ENCODE measurements at places on chromosomes 1 and 21.

- DNase-seq, result peak; percentile 79
Measured at GRCh38 chr1:41892301-41892781, 26.4 kb downstream of the HIVEP3 start.

GRCh38 chr1:12773438-12773837 is at the start of gene PRAMEF12:
PRAMEF12 (plus strand) TSS chr1:12773738; CDS start chr1:12774868, 1,130 bp downstream.
- no peak for DNase-seq

- DNase-seq, result no peak
Measured at GRCh38 chr1:240732390-240732789, 120.4 kb upstream of the GREM2 start.

DNA sequence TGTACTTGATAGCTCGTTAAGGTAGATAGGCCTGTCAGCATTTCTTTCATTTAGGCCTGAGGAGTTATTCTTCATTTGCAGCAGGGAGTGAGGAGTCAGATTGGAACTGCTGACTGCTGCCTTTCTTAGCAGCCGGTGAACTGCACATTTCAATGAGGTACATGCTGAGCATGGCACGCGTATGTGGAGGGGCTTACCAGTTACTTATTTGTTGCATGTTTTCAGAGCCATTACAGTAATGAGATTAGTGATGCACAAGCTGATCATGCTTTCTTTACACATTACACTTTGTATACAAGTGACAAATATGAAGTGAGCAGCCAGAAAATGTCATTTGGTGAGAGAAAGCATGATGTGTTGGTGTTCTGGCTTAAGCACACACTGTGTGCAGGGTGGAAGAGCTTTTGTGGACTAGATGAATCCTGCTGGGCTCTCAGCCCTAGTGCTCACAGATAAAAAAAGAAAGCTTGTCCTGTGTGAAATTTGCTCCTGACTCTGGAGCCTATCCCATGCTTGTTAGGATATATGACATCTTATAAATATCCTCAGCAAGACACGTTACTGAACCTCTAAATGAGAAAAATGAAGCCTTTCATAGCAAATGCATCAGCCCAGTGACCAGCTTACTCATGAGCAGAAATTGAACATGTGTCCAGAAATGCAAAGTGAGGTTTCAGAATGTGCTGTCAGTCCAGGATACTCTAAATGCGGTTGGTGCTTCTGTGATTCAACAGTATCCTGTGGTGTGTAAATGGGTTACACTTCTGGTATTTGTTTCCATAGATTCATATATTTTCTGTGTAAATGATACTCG is 574.7 kb upstream of the ADGRL2 start:
- DNase-seq, result no peak

DNA sequence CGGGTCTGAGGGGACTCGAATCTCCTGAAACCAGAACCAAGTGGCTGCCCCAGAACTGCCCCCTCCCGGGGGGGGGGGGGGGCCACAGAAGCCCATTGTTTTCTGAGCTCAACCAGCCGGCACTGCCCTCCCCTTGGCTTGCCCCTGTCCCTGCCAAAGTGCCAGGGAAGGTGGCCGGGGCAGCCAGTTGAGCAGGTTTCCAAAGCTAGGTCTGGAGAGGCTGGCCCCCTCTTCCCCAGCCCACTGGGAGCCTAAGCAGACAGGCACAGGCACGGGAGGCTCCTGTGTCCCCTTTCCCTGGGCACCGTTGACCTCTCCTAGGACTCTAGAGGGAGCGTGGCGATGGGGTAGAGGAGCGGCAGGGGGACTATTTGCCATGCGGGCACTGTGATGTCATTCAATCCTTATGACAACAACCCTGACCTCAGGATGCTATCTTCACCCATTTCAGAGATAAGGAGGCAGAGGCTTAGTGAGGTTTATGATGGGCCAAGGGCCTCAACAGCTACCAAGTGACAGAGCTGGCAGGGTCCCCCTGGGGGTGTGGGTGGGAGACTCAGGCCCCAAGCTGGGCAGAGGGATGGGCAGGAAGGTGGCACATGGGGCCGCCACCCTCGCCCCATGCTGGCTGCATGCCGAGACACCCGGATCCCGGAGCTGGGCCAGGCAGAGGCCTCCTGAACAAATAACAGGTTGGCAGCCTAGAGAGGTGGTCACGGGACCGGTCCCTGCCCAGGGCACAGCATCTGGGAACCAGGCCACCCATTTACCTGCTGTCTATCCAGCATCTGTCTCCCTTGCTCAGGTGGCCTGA is 35.0 kb downstream of the RAP1GAP start:
- no peak for DNase-seq

- DNase-seq, result no peak
Measured at GRCh38 chr1:74470251-74470650, 42.2 kb downstream of the LRRC53 start.

GRCh38 chr1:225859151-225859550 is 23.0 kb downstream of the TMEM63A start:
- no peak for DNase-seq

DNA sequence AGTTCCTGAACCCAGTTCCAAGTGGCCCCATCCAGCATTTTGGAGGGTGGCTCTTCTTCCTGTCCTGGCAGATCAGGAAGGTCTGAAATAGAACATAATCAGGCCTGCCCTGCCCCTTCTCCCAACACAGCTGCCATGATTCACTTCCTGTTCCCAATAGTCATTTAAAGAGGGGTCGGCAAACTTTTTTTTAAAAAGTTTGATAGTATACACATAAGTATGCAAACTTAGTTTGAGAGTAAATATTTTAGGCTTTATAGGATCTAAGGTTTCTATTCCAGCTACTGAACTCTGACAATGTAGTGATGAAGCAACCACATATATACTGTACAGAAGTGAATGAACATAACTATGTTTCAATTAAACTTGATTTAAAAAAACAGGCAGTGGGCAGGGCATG is 66.4 kb downstream of the LUZP1 start:
- DNase-seq, result no peak

GRCh38 chr1:243528459-243529121 is 272.7 kb downstream of the SDCCAG8 start:
- no peak for DNase-seq

DNA sequence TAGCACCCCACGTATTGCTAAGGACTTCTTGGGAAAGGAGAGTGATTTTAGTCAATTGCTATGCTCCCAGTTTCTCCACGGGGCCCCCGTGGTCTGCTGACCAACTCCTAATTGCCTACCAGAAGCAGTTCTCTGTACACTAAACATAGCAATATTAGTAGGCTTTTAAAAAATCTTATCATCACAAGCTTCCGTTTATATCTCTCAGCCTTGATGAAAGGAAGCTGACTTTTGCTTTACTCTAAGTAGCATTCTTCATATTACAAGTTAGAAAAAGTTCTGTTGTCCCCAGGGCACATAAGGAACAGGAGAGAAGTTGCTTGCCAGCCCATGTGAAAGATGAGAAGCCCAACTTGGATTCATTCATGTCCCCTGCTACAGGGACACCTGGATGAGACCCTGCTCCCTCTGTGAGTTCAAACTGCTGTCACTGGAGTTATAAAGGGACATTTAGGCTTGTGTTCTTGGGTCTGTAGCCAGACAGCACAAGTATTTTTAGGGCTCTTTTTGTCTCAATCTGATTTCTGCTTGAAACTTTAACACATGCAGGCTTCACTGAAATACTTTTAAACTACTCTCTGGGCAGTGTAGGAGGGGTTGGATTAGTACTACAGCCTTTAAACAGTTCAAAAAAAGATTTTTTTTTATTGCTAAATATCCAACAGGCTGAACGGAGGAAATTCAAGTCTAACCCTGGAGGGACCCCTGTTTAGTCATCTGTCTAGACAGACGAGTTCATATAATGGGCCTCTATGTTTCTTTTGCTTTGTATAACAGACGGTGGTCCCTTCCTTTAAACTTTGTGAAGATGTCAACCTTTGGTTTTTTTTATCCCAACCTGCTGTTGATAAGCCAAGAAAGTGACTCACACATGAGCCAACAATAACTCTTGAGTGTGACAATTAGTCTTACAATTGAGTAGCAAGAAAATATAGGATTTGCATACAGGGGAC is 29.5 kb downstream of the TGFB2 start:
- no peak for DNase-seq

DNA sequence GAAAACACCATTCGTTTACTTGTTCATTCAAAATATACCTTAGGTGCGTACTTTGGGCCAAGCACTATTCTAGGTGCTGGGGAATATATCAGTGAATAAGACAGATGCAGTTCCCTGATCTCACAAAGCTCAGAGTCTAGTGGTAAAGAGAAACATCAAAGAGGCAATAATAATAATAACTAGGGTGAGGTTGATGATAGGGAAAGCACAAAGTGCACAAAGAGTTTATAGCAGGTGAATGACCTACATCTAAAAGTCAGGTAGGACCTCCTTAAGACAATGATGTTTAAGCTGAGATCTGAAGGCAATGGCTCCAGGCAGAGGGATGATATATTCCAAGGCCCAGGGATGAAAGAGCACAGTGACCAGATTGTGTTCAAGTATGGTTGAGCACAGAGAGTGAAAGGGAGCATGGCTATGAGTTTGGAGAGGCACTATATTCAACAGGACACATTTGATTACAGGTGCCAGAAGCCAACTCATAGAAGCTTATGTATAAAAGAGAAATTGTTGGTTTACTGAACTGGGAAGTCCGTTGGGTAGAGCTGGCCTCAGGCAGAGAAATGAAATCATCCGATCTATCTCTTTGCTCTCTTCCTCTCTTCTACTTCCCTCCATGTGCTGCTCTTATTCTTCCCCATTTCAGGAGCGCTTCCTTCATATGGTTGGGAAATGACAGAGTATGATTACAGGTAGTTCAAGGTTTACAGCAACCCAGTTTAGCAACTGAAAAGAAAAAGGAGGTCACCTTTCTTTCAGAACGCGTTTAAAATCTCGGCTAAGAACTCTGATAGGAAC is 23.0 kb upstream of the CCT8 start:
- no peak for DNase-seq

- DNase-seq, result no peak
Measured at GRCh38 chr1:143748906-143749305, 222.9 kb downstream of the FAM72C start.

DNA sequence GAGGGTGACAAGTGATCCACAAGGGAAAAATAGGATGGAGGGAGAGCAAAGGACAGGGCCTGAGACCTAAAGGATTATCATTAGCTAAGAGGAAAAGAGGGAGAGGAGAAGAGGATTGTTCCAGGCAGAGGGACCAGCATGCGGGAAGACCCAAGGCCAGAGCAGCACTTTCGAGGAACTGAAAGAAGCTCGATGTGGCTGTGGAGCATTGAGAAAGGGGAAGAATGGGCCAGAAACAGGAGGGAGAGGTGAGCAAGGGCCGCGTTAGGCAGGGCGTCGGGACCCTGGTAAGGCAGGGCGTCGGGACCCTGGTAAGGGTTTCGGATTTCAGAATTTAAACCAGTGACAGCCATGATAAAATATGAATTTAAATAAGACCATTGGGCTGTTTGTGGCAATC is 22.8 kb upstream of the CSF1 start:
- no peak for DNase-seq

GRCh38 chr1:27418326-27419185 is 26.1 kb downstream of the GPR3 start:
- DNase-seq, result peak; percentile 87

DNA sequence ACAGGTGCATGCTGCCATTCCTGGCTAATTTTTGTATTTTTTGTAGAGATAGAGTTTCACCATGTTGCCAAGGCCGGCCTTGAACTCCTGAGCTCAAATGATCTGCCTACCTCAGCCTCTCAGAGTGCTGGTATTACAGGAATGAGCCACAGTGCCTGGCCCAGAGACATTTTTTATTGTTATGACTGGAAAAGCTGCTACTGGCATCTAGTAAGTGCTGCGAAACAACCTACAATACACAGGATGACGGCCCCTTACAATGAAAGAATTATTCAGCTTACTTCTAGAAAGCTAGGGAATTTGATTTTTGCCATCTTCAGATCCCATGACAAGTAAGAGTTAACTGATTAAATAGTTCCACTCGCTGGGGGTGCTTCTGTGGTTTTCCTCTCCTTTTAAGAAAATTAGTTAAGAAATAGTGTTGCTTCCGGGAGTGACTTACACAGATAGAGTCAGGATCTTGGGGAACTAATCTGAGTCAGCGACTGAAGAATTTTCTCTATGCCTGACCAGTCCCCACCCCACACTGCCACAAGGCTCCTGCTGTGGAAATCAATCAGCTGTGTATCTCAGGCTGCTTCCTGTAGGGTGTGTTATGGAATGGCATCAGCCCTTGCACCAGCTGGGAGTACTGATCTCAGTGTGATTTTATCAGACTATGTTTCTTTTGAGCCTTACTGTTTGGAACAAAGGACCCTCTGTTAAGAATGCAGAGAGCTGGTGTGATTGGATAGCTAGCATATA is 93.0 kb upstream of the BMP8A start:
- peak; percentile 63 for DNase-seq

GRCh38 chr1:1577367-1578011 is 2.8 kb upstream of the SSU72 start:
- DNase-seq, result no peak

DNA sequence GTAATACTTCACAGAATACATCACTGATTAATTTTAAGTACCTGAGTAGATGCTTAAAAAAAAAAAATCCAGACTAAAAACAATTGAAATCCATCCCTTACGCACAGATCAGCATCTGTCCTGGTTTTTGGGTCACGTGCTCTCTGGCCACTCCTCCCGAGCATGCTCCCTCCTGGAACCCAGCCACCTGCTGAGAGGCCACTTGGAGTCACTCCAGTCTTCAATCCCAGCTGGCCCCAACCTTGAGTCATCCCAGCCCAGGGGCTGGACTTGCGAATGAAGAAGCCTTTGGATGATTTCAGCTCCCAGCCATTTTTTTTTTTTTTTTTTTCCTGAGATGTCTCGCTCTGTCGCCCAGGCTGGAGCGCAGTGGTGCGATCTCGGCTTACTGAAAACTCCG is 8.9 kb downstream of the MAP1LC3C start:
- DNase-seq, result no peak

DNA sequence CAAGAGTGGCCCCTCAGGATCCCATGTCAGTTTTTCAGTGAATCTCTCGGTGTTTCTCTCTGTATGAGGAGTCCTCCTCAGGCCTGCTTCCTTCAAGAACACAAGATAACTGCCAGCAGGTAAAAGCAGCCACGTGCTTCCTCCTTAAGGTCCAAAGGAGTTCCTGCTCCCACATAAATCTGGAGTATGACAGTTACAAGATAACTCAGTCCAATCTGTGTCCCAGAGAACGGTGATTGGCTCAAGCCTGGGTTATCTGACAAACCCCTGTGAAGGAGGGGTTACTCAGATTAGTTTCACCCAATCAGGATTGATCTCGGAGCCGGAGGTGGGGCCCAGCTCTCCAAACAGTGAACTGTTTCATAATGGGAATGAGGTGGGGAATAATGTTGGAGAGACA is 5.8 kb upstream of the ANKRD13C start:
- no peak for DNase-seq

DNA sequence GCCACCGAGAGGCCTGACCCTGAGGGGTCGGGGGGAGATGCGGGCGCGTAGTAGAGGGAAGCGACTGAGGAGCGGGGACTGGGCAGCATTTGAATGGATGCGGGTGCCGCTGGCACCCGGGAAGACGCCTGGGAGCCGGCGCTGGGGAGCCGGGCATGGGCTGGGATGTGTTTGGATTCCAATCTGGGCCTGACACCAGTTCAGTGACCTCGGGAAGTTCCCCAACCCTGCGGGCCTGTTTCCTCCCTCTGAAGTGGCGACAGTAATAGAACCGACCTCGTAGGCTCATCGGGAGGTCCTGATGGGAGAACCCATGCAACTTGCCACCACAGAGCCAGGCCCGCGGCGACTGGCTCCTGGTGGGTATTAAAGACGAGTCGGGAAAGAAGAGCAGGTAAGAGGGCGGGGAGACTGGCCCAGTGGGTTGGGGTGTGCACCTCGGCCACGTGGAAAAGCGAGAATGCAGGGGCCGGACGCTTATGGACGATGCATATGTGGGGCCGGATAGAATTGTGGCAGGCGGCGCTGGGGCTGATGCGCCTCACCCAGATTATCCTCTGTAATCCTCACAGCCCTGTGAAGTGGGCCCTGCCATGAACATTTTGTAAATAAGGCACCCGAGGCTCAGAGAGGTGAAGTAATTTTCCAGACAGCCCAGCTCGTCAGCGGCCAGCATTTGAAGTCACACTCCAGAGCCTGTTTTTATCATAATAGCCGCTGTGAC is 105.8 kb downstream of the SLC16A1 start:
- no peak for DNase-seq
